ENCODE measurements at places on chromosomes 6 and 20. TPM values are rescaled to one million over a fixed set of nuclear protein-coding genes. Genes with fewer than 3 reads are reported as not detected.

Gene POU5F1
- 0.60 TPM for total RNA-seq

Gene MUCL3
- total RNA-seq = not detected

Gene CST5
- not detected for total RNA-seq

Gene RCAN2
- not detected for total RNA-seq

Gene NMBR
- not detected for total RNA-seq

Gene GATA5
- not detected for total RNA-seq

Gene HSPA1L
- 0.14 TPM for total RNA-seq

Gene CPNE5
- 0.05 TPM for total RNA-seq

Gene HBS1L
- total RNA-seq = 50.5 TPM

Gene ZSCAN23
- total RNA-seq = 1.4 TPM

Gene MAP7
- total RNA-seq = 22.4 TPM

Gene SRC
- 54.1 TPM for total RNA-seq

Gene BCAS1
- 0.46 TPM for total RNA-seq

Gene LKAAEAR1
- not detected for total RNA-seq

Gene CLDN20
- 0.14 TPM for total RNA-seq

Gene GHRH
- not detected for total RNA-seq

Gene GGT7
- total RNA-seq = 3.5 TPM

Gene COL11A2
- not detected for total RNA-seq

Gene EYA2
- total RNA-seq = 12.9 TPM

Gene RPP40
- total RNA-seq = 14.1 TPM

Gene KCNK5
- total RNA-seq = 0.07 TPM

Gene ENPP3
- not detected for total RNA-seq

Gene KCNK16
- total RNA-seq = not detected

Gene SLC17A3
- not detected for total RNA-seq

Gene MOXD1
- 0.88 TPM for total RNA-seq

Gene C6orf132
- total RNA-seq = 36.0 TPM

Gene ZBTB46
- total RNA-seq = 0.93 TPM

Gene TM9SF4
- total RNA-seq = 38.2 TPM

Gene IL20RA
- total RNA-seq = 3.8 TPM

Gene COL19A1
- total RNA-seq = not detected

Gene MAFB
- total RNA-seq = 4.8 TPM

Gene PRDM13
- not detected for total RNA-seq

Gene TGIF2
- total RNA-seq = 11.0 TPM

Gene TREM2
- total RNA-seq = 7.9 TPM

Gene KIF13A
- 39.0 TPM for total RNA-seq

Gene SMLR1
- total RNA-seq = not detected

Gene TNXB
- 0.05 TPM for total RNA-seq

Gene TCP11
- total RNA-seq = not detected

Gene TBX18
- total RNA-seq = not detected

All from airway epithelial cell (primary cell).